Lung microvascular endothelial cell (primary cell): ENCODE measurements at places on chromosomes 4 and X.

DNA sequence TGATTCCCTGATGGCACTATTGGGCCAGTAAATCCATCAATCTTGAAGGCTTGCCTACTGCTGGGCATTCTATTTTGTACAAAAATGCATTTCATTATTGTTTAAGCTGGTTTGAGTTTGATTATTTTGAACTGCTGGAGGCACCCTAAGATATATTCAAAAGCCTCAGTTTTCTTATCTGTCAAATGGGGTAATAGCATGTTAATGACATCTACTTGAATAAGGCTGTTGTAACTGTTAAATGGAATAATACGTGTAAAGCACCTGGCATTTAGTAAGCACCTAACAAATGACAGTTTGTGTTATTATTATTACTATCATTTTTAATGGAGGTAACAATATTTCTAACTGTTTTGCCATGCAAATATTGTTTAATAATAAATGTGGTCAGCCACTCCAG, 6.9 kb upstream of the SMIM43 start:
- DNase-seq, result no peak

- no peak for DNase-seq
Measured at GRCh38 chr4:69775321-69775867, 15.0 kb upstream of the SULT1B1 start.

GRCh38 chrX:16654093-16654492, 4.1 kb downstream of the S100G start:
- DNase-seq, result no peak

DNA sequence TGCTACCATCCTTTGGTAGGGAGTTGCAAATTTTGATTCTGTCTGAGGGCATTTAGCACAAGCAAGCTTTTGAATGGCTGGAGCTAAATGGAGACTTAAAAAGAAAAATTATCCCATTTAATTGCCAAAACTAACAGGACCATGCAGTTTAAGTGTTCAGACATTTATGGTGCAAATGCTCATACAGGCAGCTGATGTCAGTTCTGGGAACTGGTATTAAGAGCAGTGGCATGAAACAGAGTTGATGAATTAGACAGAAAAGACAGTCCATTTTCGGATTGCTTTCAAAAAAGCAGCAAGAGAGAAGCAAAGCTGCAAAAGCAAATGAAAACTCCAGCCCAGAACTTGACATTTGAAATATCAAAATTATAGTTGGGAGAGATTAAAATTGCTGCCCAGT, 1.3 kb downstream of the SCRG1 start:
- no peak for DNase-seq

GRCh38 chr4:8647094-8647570, 54.6 kb downstream of the CPZ start:
- no peak for DNase-seq

- no peak for DNase-seq
Measured at GRCh38 chr4:57989430-57989829, 879.2 kb upstream of the IGFBP7 start.

DNA sequence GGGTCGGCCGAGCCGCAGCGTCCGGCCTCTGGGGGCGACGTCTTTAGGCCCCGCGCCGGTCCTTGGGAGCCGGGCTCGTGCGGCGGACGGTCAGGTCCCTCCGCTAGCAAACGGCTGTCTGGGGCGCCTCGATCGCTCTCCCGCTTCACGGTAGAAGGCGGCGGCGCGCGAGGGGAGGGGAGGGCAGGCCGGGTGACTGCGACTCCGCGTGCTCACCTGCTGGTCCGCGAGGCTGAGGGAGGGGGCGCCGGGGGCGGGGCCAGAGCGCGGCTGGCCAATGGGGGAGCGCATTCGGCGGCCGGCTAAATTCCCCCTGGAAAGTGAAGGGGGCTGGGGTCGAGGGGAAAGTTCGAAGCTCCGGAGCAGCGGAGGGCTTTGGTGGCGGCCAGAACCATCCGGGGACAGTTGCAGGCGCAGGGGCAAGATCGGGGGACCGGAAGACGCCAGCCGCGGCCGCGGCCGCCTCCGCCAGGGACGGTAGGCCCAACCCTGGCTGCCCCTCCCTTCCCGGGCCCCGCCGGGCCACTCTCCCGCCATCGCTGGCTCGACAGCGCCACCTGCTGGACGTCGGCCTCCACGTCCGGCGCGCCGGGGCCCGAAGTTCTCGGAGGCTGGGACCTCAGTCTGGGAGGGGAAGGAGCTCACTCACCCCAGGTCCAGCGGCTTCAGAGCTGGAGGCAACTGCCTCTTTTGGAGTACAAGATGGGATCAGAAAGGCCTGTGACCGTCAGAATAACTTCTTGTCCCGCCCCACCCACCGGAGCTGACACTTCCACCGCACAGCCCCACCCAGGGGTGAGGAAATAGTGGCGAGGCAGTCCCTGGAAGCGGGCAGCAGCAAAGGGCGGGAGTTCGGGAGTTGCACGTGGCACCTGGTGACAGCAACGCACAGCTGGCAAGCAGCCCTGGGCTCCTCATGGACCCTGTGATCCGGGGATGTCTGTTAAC, 49.9 kb downstream of the ELF4 start:
- peak; percentile 63 for DNase-seq

DNA sequence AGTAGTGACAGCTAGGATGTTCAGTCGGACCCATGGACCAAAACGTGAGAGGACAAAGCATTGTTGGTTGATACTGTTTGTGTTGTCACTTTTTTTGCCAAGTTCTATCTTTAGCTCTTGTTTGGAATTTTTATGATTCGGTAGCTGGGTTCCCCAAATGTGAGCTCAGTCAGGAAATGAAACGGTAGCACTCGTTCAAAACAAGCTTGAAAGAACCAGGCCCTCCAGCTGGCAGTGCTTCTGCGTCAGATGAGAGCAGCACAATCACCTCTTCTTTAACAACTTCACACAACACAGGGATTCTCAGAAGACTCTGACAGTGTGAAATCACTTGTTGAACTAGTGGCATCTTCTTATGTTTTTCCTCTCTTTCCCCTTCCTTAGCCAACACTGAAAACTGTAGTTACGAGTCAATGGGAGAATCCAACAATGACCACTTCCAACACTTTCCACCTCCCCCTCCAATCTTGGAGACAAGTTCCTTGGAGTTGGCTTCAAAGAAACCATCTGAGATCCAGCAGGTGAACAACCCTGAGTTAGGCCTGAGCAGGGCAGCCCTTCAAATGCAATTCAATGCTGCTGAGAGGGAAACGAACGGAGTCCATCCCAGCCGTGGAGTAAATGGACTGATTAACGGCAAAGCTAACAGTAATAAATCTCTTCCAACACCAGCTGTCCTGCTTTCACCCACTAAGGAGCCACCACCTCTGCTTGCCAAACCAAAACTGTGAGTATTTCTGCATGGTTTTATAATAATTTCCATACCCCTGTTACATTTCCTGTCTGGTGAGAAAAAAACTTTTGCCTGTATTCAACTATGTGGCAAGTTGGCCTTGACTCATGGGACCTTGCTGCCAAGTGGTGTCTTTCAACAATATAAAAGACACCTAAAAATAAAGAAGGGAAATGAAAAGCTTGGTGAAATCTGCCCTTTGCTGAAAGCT, 214.6 kb downstream of the PALLD start:
- peak; percentile 75 for DNase-seq

DNA sequence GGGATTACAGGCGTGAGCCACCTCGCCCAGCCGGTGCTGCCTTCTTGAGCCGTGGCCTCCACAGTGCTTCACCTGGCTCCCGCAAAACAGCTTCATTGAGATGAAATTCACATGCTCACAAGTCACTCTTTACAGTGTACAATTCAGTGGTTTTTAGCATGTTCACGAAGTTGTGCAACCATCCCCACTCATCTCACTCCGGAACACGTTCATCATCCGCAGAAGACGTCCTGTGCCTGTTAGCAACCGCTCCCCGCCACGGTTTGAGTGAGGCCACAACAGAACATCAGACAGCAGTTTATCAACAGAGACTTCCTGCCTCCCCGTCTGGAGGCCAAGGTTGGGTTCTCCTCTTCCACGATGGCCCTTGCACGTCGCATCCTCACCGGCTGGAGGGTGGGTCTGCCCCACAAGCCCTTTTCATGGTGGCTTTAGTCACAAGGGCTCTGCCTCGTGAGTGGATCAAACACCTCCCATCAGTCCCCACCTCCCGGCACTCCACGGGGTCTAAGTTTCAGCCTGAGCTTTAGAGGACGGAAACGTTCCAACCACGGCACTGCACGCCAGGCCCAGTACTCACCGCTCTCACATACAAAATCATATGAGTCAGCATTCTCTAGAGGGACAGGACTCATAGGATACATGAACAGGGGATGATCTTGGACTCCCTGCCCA, 29.6 kb upstream of the SPON2 start:
- DNase-seq, result no peak

DNA sequence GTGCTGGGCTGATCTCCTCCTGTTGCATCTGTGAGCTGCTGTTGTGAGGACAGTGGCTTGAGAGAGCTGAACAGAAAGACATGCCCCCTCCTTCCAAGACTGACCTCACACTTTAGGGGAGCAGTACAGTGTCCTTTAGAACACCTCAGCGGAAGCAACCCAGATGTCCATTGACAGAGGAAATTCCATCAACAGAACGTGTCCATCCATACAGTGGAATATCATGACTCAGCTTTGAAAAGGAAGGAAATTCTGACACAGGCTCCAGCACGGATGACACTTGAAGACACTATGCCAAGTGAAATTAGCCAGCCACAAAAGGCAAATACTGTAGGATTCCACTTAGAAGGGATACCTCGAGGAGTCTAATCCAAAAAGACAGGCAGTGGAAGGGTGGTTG, 103.5 kb downstream of the GPR143 start:
- peak; percentile 68 for DNase-seq

GRCh38 chr4:124504431-124504830, 208.1 kb downstream of the ANKRD50 start:
- DNase-seq, result no peak

GRCh38 chrX:119775517-119776238, 15.8 kb downstream of the RPL39 start:
- DNase-seq, result no peak

- DNase-seq, result peak; percentile 8
Measured at GRCh38 chrX:140723121-140723715, 13.7 kb downstream of the LINC00632 start.

DNA sequence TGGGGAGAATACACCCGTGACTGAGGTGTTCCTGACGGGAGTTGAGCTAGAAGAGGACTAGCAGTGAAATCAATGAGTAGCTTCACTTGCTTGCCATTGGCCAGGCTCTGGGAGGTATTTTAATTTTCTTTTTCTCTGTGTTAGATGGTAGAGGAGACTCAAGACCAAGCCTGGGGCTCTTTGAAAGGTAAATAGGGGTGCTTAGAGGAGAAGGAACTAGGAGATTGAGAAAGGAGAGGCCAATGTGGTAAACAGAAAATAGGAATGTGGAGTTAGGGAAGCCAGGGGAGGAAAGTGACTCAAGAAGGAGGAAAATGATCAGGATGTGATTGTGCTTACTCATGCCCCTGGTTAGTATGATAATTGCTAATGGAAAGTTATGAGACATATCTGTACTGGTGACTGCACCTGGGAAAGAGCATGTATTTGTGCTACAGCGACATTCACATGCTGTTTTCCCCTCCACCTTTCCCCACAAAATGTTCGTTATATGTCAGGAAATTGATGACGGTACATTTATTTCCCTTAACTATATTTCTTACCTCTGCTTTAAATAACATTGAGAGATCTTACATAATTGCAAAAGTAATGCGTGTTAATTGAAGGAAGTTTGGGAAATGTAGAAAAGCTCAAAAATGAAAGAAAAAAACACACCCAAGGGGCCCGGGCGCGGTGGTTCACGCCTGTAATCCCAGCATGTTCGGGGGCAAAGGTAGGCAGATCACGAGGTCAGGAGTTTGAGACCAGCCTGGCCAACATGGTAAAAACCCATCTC, 16.9 kb upstream of the LRBA start:
- DNase-seq, result peak; percentile 93

GRCh38 chr4:86294883-86295282, 65.0 kb downstream of the MAPK10 start:
- no peak for DNase-seq

DNA sequence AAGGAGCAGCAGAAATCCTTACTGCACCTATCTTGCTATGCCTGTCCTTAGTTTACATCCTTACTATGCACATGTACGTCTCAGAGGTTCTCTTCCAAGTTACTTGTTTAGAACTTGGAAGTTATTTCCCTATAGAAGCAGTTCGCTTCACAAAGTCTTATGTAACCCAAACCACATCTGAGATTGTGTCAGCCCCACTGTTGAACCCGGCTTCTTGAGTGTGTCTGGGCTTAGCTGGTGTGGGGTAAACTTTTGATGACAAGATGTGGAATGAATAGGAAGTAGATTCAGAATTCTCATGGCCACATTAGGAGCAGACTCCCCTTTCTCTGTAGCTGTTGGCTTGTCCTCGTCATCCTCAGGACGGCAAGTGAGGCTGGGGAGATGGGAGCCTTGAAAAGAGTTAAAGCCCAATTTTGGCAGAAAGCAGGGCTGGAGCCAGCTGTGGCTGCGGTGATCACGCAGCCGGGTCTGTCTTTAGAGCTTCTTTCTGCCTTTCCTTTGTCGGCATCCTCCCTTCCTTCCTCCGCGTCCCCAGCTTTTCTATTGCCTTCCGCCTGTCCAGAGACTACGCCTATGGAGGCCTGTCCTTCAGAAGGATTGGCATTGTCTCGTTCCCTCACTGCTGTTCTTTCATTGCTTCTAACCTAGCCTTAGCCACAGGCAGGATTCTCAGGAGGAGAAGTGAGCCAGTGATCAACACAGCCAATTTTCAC, 23.0 kb upstream of the LIMCH1 start:
- DNase-seq, result no peak

GRCh38 chrX:19630228-19630627, 114.9 kb upstream of the MAP3K15 start:
- no peak for DNase-seq

GRCh38 chr4:82123934-82124333, 249.9 kb downstream of the HNRNPD start:
- DNase-seq, result no peak

GRCh38 chrX:39626749-39627148, 471.0 kb downstream of the BCOR start:
- DNase-seq, result no peak

DNA sequence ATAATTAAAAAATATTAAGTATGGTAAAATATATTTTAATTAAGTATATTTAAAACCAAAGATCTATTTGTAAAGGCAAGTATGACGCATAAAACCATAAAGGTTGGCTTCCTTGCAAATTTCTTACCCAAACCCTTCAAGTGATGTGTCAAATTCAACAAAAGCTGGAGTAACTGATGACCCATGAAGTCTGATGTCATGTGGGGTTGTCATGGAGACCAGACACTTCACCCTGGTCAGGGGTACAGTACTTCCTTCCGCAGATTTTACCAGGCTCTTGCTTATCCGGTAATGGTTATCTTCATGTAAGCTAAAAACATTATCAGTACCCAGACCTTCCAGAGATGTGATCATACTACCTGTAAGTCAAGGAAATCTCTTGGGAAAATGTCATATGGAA, 170.1 kb downstream of the WDFY3 start:
- peak; percentile 85 for DNase-seq

- DNase-seq, result no peak
Measured at GRCh38 chrX:87755493-87755892, 237.9 kb downstream of the KLHL4 start.

DNA sequence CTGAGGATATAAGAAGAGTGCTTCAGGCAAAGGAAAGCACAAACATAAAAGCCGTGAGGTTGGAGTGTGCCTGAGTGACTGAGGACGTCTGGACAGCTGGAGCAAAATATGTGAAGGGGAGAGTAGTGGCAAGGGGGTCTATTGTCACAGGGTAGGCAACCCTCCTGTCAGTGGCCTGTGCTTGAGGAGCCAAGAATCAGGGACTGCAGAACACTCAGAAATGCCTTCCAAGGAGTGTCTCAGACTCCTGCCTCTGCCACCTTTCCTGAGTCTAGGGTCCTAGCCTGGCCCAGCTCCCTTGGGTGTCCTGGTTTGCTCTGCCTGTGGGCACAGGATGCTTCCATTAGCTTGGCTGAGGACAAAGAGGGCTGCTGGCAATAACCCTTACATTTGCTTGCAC, 152.5 kb upstream of the PJA1 start:
- no peak for DNase-seq
